ENCODE measurements at places on chromosomes 2 and 18. TPM values are rescaled to one million over a fixed set of nuclear protein-coding genes. Genes with fewer than 3 reads are reported as not detected.

- DNase-seq: peak; percentile 77
Observed at GRCh38 chr2:187842978-187843847, 289.0 kb upstream of the TFPI start.

GRCh38 chr2:17626986-17627385, 86.5 kb downstream of the VSNL1 start:
- DNase-seq: no peak

DNA sequence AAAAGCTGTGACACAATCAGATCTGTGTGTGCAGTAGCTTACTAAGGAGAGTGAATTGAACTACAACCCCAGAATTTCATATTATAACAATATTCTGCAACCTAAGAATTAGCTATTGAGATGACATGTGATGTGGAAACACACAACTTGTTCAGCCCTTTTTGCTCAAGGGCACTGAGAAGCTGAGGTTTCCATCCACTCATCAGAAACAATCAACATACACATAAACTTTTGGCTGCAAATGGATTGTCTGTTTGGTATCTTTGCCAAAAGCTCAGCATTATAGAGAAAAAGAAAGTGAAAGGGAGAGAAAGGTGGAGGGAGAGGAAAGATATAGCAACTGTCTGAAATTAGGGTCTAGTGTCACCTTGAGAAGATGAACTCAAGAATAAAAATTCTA, 117.2 kb upstream of the KLF7 start:
- peak; percentile 19 for DNase-seq

GRCh38 chr2:223215254-223215516, 163.2 kb downstream of the KCNE4 start:
- no peak for DNase-seq

DNA sequence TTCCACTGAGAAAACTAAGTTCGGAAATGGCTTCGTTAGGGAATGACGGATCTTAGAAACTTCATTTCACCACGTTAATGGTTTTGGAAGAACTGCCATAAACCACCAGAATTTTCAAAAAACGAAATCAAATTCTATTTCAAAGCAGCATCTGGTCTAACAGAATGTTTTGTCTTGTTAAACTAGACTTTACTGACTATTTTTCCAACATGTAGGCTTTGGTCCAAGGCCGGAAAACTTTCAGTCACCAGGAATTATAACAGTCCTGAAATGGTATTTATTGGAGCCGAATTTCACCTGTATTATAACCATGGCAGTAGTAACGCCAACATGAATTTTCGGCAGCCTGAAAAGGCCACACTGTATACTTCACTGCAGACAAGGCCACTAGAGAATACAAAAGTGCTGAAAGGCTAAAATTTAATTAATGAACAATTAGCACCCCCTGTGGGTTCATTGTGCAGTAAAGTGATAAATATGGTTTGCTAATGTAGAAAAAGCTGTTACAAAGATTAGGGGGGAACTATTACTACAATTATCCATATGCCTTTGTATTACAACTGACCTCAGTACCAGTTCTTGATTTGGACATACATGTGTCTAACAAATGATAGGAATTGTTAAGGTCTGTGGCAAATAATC, 116.4 kb downstream of the ZNF521 start:
- no peak for DNase-seq

DNA sequence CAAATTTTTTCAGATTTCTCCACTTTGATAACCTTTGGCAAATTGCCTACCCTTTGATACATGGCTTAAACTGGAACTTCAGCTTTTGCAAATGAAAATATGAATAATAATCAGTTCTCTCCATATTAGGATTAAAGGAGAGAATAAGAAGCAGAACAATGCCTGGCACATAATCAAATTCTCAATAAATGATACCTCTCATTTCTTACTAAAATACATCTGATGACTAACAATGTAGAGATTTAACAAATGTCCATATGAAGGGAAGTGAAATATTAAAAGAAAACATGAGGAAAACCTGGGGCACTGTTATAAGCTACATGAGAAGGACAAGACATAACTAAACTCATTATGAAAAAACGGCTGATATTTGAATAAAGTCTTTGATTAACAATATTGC, 1103.6 kb downstream of the LRP1B start:
- no peak for DNase-seq

- no peak for DNase-seq
Observed at GRCh38 chr2:218259099-218259961, 1.5 kb upstream of the GPBAR1 start.

DNA sequence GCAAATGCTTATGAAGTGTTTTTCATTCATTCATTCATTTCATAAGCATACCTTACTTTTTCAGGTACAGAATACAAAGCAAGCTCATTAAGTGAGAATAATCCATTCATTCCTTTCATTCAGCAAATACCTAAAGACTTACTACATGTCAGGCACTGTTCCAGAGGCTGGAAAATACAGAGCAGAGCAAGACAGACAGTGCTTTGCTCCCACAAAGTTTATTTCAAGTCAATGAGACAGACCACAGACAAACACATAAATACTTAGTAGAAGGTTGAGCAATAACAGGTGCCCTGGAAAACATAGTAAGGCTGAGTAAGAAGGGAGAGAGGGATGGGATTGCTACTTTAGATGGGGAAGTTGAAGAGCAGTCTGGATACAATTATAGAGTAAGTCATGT, 309.8 kb downstream of the C1D start:
- no peak for DNase-seq

GRCh38 chr2:195659114-195659513, 2.1 kb downstream of the SLC39A10 start:
- DNase-seq: no peak

GRCh38 chr2:178764097-178764496, 43.1 kb downstream of the TTN start:
- DNase-seq: no peak

DNA sequence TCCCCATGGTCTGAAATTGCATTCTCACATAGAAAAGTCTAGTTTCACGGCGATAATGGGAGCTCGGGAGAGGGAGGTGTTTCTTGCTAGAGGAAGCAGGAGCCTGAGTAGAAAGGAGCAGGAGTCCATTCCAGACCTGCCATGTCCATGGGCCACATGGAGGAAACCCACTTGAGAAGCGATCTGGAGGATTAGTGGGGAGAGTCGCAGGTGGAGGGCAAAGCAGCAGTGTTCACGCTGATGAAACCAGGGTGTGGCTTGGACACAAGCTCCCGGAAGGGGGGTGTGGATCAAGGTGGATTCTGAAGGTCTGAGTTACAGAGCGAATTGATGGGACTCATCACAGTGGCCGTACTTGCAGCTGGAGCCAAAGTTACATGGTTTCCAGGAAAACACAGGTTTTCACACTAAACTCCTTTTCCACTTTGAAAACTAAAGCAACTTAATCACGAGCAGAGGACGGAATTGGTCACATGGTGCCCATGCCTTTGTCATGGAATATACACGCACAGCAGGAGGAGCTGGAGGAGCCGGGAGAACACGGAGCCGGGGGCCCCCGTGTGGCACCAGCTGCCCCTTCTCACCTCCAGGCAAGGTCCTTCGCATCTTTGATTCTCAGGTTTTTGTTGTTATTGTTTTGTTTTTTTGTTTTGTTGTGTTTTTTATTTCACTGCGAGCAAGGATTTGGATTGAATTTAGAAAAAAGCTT, 255.1 kb upstream of the MYT1L start:
- DNase-seq: no peak

- DNase-seq: no peak
Observed at GRCh38 chr2:43461453-43462073, 134.3 kb downstream of the THADA start.

GRCh38 chr18:9753846-9754245, 45.7 kb downstream of the RAB31 start:
- DNase-seq: no peak

DNA sequence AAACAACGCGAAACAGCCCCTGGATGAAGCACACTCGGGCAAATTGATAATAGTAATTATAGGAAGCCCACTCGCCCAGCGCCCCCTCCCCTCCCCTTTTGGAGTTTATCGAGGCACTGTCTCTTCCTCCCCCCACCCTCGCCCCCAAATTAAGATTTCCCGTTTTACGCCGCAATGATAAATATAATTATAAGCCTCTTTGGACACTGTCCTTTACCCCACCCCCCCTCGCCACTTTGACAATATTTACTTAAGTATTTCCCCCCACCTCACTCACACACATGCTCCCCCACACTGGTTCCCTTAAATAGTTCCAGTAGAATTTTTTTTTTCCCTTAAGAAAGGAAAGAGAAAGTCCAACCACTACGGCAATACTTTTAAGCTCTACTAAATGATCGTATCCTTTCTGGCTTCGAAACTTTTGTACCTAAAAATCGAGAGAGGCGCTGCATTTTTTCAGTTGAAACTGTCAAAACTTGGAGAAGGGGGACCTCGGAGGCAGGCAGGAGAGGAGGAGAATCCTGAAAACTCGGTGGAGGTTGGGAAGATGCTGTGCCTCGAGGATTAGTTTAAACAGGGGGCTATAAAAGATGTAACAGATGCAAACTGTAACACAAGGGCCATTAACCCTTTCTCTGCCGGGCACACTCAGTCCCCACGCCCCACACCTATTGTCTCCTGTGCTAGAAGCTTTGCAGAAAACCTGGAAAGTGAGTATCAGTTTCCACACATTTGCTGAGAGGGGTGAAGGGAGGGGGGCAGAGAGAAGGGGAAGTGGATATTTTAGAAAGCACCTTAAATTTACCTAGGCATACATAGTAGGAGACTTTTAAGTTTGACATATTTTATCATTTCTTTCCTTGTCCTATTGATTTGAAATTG, 1.8 kb downstream of the ZEB2 start:
- DNase-seq: peak; percentile 87

DNA sequence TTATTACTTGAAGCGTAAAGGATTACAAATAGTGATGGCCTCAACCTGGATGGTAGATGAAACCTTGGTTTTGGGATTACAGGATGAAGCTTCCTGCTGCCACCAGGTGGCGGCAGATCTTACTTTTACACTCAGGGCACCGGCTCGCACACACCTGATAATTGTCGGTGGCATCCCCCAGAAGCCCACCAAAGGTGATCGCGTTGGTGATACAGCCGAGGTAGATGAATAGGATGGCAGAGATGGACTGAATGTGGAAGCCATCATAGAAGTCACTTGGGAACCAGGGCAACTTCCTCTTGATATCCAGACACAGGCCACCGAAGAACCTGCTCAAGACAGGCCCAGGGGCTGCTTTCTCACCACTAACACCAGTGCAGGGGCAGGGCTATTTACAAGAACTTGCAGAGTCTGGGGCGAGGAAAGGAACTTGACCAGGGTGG, 51.8 kb downstream of the MTHFD2 start:
- DNase-seq: no peak

DNA sequence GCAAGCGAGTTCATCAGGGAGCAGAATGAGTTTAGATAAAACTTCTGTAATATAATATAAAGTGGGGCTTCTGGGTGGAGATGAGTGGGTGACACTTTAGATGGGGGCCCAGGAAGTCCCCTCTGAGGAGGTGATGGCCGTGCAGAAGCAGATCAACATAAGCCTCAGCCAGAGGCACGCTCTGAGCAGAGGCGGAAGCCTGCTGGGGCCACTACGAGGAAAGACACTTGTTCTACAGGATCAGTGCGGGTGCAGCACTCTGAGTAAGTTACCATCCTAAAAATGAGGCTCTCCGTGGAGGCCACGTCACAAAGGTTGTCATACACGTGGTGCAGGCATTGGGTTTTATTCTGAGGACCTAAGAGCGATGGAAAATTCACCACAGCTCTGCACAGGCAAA, 22.3 kb downstream of the TMEM18 start:
- DNase-seq: no peak

GRCh38 chr18:31065036-31065773, 22.7 kb upstream of the DSC3 start:
- no peak for DNase-seq

- peak; percentile 7 for DNase-seq
Observed at GRCh38 chr2:197516393-197516761, 511 bp downstream of the MOB4 start.

DNA sequence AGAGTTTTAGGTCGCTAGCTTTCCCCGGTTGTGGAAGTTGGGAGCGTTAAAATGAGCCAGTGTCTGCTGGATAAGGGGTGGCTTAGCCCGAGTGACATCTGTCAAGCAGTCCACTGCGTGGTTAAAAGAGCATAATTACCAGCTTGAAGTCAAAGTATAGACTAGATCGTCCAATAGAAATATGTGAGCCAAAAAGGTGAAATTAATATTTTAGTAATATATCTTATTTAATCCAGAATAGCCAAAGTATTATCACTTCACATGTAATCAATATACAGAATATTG, 654 bp downstream of the COMMD1 start:
- DNase-seq: no peak

APOB gene
- polyA plus RNA-seq: 0.35 TPM

CCDC85A gene
- polyA plus RNA-seq: 3.7 TPM

SOS1 gene
- polyA plus RNA-seq: 35.0 TPM

ZBTB7C gene
- 3.7 TPM for polyA plus RNA-seq

LHCGR gene
- polyA plus RNA-seq: 0.31 TPM

CNGA3 gene
- polyA plus RNA-seq: 0.66 TPM

CRYGD gene
- not detected for polyA plus RNA-seq

GLI2 gene
- polyA plus RNA-seq: 11.7 TPM

ARHGEF4 gene
- polyA plus RNA-seq: 11.4 TPM

HNMT gene
- 27.8 TPM for polyA plus RNA-seq

PSMA8 gene
- 0.11 TPM for polyA plus RNA-seq

DSG2 gene
- 5.1 TPM for polyA plus RNA-seq

TNP1 gene
- polyA plus RNA-seq: 0.67 TPM

FEV gene
- 0.07 TPM for polyA plus RNA-seq

Data from muscle of back (tissue), 13 donors.